ENCODE measurements at places on chromosomes 7 and 10. TPM values are rescaled to one million over a fixed set of nuclear protein-coding genes. Genes with fewer than 3 reads are reported as not detected.

DNA sequence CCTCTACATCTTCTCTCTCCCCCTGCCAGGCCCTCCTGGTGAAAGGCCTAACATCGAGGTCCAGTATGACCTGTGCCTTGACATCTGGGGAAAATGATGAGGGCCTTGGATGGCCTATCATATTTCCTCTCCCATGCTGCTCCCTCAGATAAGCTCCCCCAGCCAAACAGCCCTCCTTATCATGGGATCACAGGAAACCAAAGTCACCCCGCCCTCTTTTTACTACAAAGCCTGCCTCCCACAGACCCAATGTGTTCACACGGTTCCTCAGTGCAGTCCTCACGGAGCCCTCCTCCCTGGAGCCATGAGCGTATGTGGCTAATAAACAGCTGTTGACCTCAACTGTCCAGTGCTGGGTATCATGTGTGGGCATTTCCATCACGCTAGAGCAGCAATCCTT, 32.0 kb downstream of the C10orf90 start:
- no peaks in the 10 kb centered on the region for H3K36me3 ChIP-seq
- DNase-seq, result no peak
- no peak overlapping the region for H3K27ac ChIP-seq
- no peak overlapping the region for H3K4me3 ChIP-seq

- H3K27ac ChIP-seq, result peak overlapping the region; percentile 63
- no peaks in the 10 kb centered on the region for H3K27me3 ChIP-seq
- no peaks in the 10 kb centered on the region for H3K36me3 ChIP-seq
- H3K4me3 ChIP-seq, result no peak overlapping the region
These were observed 32.8 kb upstream of the ARHGAP12 start for GRCh38 chr10:31961277-31962074.

DNA sequence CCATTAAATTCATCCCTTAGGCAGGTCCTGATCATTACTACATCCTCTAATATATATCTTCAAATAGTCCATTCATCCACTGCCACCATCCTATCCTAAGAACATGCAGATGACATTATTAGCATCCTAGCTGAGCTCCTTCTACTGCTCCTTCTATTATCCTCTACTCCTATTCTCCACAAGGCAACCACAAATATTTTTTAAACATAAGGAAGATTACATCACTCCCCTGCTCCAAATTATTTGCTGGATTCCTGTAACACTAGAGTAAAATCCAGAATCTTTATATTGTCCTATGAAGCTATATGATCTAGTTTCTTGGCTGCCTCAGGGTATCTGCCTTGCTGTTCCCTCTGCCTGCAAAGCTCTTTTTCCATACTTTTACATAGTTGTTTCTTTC, 176.3 kb upstream of the SLC26A5 start:
- no peak for DNase-seq
- no peak overlapping the region for H3K4me3 ChIP-seq
- no peaks in the 10 kb centered on the region for H3K4me1 ChIP-seq
- no peaks in the 10 kb centered on the region for H3K36me3 ChIP-seq
- no peaks in the 10 kb centered on the region for H3K27me3 ChIP-seq

DNA sequence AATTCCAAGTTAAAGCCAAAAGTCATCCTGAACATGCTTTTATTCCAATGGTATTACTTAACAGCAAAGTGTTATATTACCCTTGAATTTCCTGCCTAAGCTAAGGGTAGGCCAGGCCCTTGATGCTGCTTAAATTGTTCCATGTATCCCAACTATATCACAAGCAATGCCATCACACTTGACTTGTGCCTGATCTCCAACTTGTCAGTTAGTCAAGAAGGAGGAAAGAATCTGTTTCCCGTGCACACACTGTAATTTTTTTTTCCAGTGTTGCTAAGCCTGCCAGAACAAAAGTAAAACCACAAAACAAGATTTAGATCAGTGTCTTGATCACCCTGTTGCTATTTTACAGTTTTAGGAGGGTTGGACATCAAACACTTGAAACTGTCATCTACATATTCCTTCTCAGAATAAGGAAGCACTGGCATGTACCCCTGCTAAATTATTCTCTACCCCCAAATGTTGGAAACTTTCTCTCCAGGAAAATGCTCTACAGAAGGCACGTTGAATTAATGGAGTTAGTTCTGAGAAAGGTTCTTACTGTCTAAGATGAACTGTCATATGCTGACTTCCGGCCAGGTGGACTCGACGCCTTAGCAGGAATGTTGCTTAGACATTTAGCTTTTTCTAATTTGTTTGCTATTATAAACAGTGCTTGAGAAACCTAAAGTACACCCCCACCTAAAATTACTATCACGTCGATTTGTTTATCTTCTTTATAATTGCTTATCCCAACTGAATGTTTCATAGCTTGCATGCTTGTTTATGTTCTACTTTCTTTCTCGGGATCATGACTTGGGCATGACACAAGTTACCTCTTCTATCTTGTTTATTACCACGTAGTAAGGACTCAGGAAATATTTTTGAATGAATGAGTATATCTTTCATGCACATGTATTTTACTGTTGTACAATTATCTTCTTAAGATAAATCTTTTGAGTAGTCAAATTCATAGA, 105.5 kb upstream of the ZNF438 start:
- H3K27ac ChIP-seq, result no peak overlapping the region
- H3K4me3 ChIP-seq, result no peak overlapping the region
- no peaks in the 10 kb centered on the region for H3K36me3 ChIP-seq
- no peak for DNase-seq

GRCh38 chr7:2953099-2953498, 90.6 kb downstream of the CARD11 start:
- no peaks in the 10 kb centered on the region for H3K36me3 ChIP-seq
- peaks cover 34% of the 10 kb centered on the region for H3K4me1 ChIP-seq
- no peak overlapping the region for H3K4me3 ChIP-seq
- no peak for DNase-seq

- DNase-seq, result no peak
- no peaks in the 10 kb centered on the region for H3K36me3 ChIP-seq
- H3K27ac ChIP-seq, result no peak overlapping the region
- no peaks in the 10 kb centered on the region for H3K27me3 ChIP-seq
- H3K4me3 ChIP-seq, result no peak overlapping the region
These were observed 254.8 kb upstream of the PITRM1 start for GRCh38 chr10:3427347-3427746.

DNA sequence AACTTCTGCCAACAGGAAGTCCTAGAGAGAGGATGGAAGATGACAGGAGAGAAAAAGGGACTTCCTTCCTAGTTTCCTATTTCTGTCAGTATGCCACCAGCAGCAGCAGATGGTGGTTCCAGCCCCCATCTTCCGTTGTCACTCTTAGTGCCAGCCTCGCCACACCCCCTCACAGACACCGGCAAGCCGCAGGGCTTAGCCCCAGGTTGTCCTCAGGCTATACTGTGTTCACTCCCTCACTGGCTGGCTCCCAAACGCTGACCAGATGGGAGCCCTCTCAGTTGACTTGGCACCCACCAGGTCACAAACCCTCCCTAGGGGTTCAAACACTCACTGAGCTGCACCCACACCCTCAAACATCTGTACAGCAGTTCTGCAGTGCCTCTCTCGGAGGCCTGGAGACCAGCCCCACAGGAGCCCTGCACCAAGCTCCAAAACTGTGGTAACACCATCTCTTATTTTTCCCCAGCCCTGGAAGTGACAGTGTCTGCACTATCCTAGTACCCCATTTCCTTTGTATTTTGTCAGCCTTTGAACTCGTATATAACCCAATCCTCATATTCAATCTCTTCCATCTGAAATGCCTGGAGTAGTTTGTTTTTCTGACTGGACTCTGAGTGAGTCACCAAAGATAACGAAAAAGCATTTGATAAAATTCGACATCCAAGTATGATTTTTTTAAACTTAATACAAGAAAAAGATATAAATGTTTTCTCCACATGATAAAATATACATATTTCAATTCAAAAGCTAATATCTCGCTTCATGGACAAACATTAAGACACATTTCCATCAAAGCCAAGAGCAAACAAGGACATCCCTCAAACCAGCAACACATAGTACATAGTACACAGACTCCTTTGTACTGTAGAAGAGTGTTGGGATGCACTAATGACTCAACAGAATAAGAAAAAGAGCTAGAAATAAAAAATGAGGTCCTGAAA, 34.5 kb downstream of the SMURF1 start:
- H3K36me3 ChIP-seq, result no peaks in the 10 kb centered on the region
- H3K4me1 ChIP-seq, result peaks cover 60% of the 10 kb centered on the region
- H3K4me3 ChIP-seq, result no peak overlapping the region
- H3K27ac ChIP-seq, result peak overlapping the region; percentile 65
- H3K27me3 ChIP-seq, result no peaks in the 10 kb centered on the region

DNA sequence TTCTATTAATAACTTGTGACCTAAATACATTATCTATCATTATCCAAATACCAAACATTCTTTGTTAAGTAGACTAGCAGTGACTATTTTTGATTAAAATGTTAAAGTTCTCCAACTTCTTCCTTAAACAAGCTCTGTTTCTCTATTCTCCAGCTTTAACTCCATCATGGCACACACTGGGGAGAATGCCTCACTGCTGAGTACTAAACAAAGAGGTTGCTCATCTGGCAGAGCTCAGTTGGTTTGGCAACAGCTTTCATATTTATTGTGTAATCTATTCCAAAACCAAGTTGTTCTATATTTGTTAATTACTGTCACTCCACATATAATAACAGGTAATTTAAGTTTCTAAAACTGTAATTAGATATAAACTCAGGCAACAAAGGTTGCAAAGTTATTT, 89.6 kb downstream of the USP6NL start:
- H3K4me1 ChIP-seq, result peaks cover 3% of the 10 kb centered on the region
- H3K27me3 ChIP-seq, result no peaks in the 10 kb centered on the region
- no peak overlapping the region for H3K4me3 ChIP-seq
- H3K27ac ChIP-seq, result no peak overlapping the region

DNA sequence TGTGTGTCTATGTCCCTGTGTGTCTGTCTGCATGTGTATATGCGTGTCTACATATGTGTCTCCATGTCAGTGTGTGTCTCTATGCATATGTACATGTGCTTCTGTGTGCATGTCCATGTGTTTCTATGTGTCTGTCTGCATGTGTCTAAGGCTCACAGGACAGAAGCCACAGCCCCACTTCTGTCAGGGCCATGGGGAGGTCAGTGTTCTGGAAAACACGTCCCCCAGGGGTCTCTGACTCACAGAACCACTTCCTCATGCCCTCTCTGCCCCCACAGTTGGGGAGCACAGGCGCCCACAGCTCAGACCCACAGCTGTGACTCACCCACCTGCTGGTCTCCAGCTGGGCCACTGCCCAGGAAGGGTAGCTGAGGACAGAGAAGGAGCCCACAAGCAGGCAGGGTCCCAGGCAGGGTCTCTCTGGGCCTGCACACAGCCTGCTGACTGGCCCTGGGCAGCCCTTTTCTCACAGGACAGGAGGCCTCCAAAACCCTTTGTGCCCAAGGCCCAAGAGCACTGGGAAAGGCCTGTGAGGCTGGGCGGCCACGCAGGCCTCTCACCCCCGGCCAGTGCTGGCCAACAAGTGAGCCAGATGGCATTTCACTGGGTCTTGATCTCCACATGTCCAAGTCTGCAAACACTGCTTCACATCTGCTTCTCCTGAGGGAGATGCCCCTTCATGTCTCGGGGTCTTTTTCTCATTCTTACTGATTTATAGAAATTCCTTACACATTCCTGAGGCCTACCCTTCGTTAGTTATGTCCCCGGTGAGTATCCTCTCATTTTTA, 102.9 kb upstream of the FAM20C start:
- H3K27me3 ChIP-seq, result peaks cover 12% of the 10 kb centered on the region
- no peak overlapping the region for H3K4me3 ChIP-seq
- peaks cover 32% of the 10 kb centered on the region for H3K4me1 ChIP-seq

GRCh38 chr7:28005847-28006231, 174.8 kb downstream of the JAZF1 start:
- no peaks in the 10 kb centered on the region for H3K27me3 ChIP-seq
- no peak overlapping the region for H3K4me3 ChIP-seq
- H3K4me1 ChIP-seq, result no peaks in the 10 kb centered on the region
- no peaks in the 10 kb centered on the region for H3K36me3 ChIP-seq
- DNase-seq, result no peak
- no peak overlapping the region for H3K27ac ChIP-seq

DNA sequence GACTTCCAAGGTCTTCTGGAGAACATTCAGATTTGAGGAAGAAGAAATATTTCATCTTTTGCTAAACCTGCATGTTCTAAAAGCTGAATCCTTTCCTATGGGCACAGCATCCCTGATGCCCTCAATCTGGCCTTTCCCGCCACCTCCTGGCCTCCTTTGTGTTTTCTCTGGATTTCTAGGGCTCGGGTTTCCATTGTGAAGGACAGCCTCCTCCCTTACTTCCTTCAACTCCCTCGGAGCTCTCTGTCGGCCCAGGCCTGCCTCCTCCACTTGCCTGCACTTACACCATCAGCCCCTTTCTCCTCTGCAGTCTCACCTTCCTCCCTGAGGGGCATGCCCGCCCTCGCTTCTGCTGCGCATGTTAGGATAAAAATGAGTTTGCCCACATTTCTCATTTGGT, 75.4 kb downstream of the WIPF3 start:
- no peak for DNase-seq
- H3K36me3 ChIP-seq, result no peaks in the 10 kb centered on the region
- no peak overlapping the region for H3K27ac ChIP-seq
- H3K27me3 ChIP-seq, result no peaks in the 10 kb centered on the region
- H3K4me3 ChIP-seq, result no peak overlapping the region
- H3K4me1 ChIP-seq, result peaks cover 5% of the 10 kb centered on the region

DNA sequence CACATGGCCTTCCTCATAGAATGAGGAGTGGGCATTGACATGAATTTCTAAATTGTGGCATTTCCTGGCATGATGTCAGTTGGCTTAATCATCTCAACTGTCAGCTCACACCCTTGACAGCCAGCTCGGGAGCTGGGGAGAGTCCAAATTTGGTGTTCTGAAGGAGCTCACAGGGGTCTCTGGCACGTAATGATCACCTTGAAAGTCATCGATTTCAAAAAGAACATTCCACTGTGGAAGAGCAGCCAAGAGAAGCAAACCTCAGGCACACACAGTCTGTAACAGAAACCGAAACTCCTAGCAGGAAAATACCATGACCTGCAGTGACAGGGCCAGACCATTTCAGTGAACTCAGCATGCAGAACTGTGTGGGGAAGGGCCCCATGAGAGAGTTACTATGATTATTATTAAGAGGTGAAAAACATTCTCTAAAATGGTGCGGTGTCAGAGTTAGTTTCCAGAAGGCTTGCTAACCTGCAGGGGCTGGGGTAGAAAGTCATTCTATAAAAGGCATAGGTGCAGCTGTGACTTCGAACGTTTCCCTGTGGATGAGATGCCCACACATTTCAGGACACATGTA, 26.4 kb upstream of the KLF6 start:
- peaks cover 54% of the 10 kb centered on the region for H3K4me1 ChIP-seq
- DNase-seq, result no peak
- H3K4me3 ChIP-seq, result no peak overlapping the region
- peak overlapping the region; percentile 99 for H3K27ac ChIP-seq

- H3K27ac ChIP-seq, result no peak overlapping the region
- DNase-seq, result no peak
- no peaks in the 10 kb centered on the region for H3K36me3 ChIP-seq
- no peaks in the 10 kb centered on the region for H3K27me3 ChIP-seq
- no peak overlapping the region for H3K4me3 ChIP-seq
These were observed 21.8 kb upstream of the HIPK2 start for GRCh38 chr7:139799586-139799985.

LANCL2 gene
- 15.5 TPM for polyA plus RNA-seq

DCLRE1A gene
- polyA plus RNA-seq, result 4.8 TPM

All from keratinocyte (primary cell).